ENCODE measurements at places on chromosomes 6 and 20.

DNA sequence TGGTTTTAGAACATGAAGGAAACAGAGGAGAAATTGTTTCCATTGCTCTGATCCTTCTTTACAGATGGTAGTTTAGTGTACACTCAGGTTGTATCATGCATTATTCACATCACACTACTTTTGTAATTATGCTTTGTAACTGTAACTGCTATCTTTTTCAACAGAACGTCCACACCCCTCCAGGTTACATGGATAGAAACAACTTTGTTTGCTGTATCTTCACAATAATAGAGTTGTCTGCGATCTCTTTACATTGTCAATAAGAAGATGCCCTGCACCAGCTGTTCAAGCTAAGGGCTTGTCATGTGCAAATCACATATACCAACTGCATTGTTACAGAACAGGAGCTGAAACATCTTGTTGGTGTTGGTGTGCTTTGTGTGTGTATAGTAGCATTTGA lies 67.9 kb upstream of the MAP7 start:
- no peak for DNase-seq

DNA sequence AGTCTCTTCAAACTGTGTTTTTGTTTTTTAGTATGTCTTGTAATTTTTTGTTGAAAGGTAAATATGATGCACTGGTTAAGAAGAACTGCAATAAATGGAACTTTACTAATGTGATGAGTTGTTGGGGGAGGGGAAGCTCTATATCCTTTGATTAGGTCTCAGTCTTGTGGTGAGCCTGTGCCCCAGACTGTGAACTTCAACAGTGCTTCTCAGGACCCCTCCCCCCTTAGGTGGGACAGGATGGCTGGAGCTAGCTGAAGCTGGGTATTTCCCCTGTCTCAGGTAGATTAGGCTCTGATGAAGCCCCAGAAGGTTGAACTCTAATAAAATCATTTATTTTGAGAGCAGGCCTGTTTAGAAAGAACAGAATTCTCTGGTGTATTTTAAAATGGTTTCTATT lies 31.4 kb upstream of the TASP1 start:
- DNase-seq: no peak

GRCh38 chr6:113512576-113512975 lies 344.6 kb upstream of the MARCKS start:
- no peak for DNase-seq

DNA sequence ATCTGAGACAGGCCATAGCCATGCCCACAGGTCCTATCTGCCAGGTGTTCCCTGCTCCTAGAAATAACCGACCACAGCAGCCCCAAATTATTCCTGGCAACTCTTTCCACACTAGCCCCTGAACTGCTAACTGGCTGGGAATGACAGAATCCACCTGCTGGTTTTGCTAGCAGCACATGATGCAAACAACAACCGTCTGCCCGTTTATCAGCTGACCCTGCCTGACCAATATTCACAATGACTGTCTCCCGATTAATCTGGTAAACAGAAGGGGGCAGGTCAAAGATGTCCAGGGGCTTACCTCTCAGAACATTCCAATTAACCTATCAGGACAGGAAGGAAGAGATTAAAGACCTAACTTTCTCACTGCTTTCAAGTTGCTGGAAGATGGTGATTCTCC lies 101.5 kb downstream of the NRSN1 start:
- no peak for DNase-seq

DNA sequence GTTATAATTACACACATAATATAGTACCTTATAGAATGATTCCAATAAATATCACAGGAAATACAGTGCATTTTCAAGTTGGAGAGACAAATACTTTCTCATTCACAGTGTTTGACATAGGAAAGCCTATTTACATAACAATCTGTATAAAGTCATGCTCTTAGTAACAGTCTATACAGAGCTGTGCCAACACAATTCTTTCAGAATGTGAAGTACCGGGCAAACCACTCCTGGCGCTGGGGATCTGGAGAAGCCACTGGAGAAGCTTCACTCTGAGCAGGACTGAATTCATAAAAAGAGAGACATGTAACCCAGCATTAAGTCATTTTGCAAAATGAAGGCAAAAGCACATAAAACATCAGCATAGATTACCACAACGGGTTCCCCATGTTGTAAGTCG lies 24.9 kb upstream of the MCM9 start:
- DNase-seq: no peak

- DNase-seq: no peak
These were observed 243.2 kb downstream of the ARID1B start for GRCh38 chr6:157020398-157020797.

GRCh38 chr6:163340201-163340887 lies 74.2 kb upstream of the QKI start:
- DNase-seq: no peak

GRCh38 chr6:78300885-78301284 lies 566.5 kb upstream of the IRAK1BP1 start:
- no peak for DNase-seq

- DNase-seq: no peak
These were observed 43.8 kb downstream of the ADAT2 start for GRCh38 chr6:143406673-143407072.

GRCh38 chr6:1215884-1216487 lies 95.9 kb upstream of the FOXQ1 start:
- no peak for DNase-seq

DNA sequence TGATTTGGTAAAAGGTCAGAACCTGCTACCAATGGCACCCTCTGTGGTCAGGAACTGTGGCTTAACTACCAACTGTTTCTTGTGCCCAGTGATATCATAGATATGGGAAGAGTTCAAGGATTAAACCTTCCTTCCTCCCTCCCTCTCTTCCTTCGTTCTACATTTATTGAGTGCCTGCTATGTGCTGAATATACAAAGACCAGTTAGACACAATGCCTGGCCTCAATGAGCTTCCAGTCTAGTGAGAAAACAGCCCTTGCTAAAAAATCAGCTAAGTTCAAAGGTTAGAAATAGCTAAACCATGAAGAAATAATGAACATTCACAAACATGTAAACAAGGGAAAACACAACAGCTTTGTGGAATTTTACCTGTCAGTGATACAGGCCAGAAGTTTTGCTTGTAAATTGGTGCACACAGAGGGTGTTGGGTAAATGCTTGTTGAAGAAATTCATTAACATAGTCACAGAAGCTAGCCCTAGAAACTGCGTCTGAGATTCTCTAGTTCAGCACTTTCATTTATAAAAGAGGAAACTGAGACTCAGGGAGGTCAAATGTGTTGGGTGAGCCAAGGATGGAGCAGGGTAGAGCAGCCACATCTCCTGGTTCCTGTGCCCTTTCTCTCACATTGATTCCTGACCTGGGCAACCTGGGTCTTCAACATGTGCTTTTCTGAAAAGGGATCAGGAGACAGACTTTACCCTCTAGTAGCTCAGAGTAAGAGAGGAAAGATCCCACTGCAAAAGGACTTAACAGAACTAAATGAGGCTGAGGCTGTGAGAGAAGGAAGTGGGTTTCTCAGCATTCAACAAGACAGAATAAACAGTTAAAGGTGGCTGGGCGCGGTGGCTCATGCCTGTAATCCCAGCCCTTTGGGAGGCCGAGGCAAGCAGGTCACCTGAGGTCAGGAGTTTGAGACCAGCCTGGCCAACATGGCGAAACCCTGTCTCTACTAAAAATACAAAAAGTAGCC lies 14.4 kb upstream of the FOXO3 start:
- no peak for DNase-seq

GRCh38 chr20:14712302-14712739 lies 374.9 kb upstream of the FLRT3 start:
- no peak for DNase-seq

- DNase-seq: no peak
These were observed 42.5 kb upstream of the CD83 start for GRCh38 chr6:14075095-14075503.

DNA sequence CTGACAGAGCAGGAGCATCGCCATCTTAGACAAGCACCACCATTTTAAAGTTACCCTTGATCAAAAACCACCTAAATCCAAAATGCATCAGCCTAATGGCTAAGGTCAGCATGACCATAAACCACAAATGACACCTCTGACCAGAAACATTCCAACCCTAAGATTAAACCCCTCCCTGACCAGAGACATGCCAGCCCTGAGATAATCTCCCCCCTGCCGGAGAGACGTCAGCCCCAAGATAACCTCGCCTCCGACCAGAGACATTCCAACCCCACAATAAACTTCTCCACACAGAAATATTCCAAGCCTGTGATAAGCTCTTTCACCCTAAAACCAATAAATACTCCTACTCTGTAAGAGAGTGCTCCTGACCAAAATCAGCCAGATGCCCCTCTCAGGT lies 53.5 kb downstream of the PXDC1 start:
- DNase-seq: no peak

GRCh38 chr6:95879856-95880255 lies 135.9 kb upstream of the FUT9 start:
- DNase-seq: no peak

DNA sequence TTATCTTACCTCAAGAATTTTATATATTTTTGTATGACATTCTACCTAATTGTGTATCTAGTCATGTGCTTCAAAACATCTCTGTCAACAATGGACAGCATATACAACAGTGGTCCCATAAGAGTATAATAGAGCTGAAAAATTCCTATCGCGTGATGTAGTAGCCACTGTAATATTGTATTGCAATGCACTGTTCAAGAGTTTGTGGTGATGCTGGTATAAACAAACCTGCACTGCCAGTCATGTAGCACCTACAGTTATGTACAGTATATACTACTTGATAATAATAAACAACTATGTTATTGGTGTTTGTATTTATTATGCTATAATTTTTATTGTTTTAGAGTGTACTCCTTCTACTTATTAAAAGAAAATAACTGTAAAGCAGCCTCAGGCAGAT lies 672.7 kb downstream of the CD109 start:
- DNase-seq: no peak

GRCh38 chr6:93592417-93592816 lies 173.1 kb upstream of the EPHA7 start:
- no peak for DNase-seq

DNA sequence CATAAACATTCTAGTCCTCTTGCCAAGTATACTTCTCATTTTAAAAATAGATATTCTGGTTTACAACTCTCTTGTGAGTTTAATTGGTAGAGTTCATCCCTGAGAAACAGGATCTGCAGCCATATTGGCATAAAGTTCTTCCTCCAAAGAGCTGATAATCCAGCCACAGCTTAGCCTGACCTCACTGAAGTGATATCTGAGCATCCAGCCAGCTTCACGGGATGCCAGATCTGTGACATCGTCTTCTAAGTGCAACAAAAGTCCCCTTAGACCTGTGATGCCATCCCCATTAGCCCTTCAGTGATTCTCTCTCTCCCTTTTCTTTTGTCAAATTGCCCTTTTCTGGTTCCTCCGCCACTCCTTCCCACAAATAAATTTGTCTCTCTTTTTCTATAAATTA lies 180.6 kb upstream of the STXBP5 start:
- no peak for DNase-seq

DNA sequence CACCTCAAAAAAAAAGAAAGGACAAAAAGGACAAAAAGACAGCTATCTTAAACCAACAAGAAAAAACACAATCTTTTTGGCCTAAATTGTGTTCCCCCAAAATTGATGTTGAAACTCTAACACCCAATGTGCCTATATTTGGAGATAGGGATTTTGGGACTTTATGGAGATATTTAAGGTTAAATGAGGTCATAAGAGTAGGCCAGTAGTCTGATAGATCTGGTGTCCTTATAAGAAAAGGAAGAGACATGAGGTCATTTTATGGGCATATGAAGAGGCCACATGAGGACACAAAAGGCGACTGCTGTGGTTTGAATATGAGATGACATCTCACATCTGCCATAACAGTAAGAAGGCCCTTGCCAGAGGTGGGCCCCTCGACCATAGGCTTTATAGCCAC lies 49.5 kb downstream of the TRIM38 start:
- no peak for DNase-seq

GRCh38 chr20:18092890-18093289 lies 35.2 kb upstream of the OVOL2 start:
- DNase-seq: no peak

GRCh38 chr6:54681987-54682386 lies 164.6 kb upstream of the FAM83B start:
- no peak for DNase-seq

GRCh38 chr20:4020256-4020655 lies 4.9 kb upstream of the RNF24 start:
- no peak for DNase-seq

- no peak for DNase-seq
These were observed 21.9 kb upstream of the RAB22A start for GRCh38 chr20:58287638-58288037.

DNA sequence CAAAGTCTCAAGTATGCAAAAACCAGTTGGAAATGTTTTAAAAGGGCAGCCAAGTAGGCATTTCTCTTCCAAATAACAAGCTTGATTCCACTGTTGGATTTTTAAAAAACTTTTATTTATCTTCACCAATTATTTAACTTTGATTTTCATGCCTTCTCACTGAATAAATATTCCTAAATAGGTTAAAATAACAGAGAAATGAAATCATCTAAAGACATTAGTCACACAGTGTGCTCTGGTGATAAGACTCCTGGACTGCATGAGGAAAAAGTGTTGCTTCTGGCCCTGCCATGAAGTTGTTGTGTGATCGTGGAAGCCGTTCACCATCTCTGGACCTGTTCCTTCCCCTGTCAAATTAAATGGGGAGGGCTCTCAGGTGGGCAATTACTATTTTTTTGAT lies 33.8 kb upstream of the IGF2R start:
- DNase-seq: no peak

DNA sequence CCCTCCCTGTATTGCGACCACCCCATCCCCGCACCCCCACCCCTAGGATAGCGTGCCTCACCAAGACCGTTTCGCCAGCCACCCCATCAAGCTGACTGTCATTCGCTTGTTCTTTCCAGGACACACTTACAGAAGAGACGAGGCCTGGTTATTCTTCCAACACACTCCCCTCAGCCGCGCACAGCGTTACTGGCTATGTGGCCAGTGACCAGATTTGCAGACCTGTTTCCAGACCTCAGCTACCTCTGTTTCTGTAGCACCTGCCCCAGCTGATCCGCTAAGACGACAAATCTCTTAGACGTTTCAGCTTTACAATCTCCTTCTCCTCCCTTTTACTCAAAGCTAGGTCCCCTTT lies 26.1 kb downstream of the HLA-F start:
- no peak for DNase-seq

DNA sequence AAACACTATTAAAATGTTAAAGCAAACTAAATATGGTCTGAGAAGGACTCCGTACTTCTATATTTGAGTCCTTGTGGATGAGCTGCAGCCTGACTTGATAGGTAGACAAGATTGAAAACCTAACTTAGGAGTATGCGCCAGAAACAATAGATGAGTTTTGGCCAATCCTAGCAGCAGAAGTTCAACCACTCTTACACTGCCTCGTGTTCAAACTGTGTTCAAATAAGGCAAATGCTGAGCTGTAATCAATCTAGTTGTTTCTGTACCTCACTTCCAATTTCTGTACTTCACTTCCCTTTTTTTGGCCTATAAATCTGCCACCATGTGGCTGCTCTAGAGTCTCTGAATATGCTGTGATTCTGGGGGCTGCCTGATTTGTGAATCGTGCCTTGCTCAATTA lies 13.2 kb upstream of the SERINC1 start:
- DNase-seq: no peak

GRCh38 chr6:42314571-42315258 lies 97.1 kb upstream of the MRPS10 start:
- DNase-seq: no peak

- no peak for DNase-seq
These were observed 74.5 kb upstream of the SRSF6 start for GRCh38 chr20:43383026-43383795.

Data from stimulated activated CD8-positive, alpha-beta memory T cell treated with anti-CD3 and anti-CD28 coated beads, Interleukin-4, amount 100 ng/mL, for 24 hours (primary cell).